Ecto neural progenitor cell (in vitro differentiated cells): ENCODE measurements at places on chromosomes 6 and 20.

GRCh38 chr6:28719275-28719940, 193.7 kb downstream of the GPX5 start:
- no peak for DNase-seq

GRCh38 chr20:64055893-64056638, 6.6 kb upstream of the SOX18 start:
- DNase-seq, result no peak

DNA sequence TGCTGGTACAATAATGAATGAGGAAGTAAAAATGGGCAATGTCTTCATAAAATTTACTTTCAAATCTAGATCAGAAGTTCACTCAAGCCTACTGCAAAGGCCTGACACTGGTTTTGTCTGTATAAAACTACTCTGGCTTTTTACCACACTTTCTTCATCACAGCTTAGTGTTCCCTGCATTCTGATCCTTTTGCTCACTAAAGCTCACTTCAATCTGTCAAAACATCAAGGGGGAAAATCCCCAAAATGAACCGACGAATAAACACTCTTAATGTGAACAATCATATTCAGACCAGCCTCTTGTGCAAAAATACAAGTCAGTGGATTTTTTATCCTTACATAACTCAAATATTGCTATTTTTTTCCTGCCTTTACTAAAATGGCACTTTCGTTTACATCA, 98.5 kb downstream of the PRDM1 start:
- DNase-seq, result no peak

DNA sequence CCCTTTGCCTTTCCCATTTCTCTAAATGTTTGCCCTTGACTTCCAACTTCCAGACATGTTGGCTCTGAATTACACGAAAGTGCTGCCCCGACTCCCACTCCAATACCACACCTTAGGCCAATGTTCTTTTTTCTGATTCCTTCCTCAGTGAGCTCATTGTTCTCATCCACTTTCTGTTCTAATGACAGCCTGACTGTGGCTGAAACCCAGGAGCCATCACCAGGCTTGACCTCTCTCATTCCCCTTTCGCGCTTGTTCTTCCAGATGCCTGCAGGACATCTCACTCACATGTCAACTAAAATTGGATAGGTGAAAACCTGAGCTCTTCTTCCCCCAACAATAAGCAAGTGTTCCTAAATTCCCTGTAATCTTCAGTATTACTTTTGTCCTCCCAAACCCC, 40.4 kb downstream of the PTPRK start:
- DNase-seq, result no peak

- DNase-seq, result no peak
These were observed 28.7 kb upstream of the PMEPA1 start for GRCh38 chr20:57738484-57738883.

- DNase-seq, result no peak
These were observed 17.1 kb upstream of the TINAG start for GRCh38 chr6:54291146-54291545.
